Left ventricle myocardium superior (tissue), 1 donor: ENCODE measurements at places on chromosomes 7 and 10. TPM values are rescaled to one million over a fixed set of nuclear protein-coding genes. Genes with fewer than 3 reads are reported as not detected.
A peak's percentile ranks its signal among the peaks of the same experiment; 100 is the strongest.

GRCh38 chr7:55140221-55140940, 121.6 kb downstream of the EGFR start:
- DNase-seq, result peak; percentile 57

- no peak for DNase-seq
These were observed 55.4 kb downstream of the EEPD1 start for GRCh38 chr7:36208426-36208825.

- DNase-seq, result no peak
These were observed 7.1 kb upstream of the IL2RA start for GRCh38 chr10:6069081-6069931.

DNA sequence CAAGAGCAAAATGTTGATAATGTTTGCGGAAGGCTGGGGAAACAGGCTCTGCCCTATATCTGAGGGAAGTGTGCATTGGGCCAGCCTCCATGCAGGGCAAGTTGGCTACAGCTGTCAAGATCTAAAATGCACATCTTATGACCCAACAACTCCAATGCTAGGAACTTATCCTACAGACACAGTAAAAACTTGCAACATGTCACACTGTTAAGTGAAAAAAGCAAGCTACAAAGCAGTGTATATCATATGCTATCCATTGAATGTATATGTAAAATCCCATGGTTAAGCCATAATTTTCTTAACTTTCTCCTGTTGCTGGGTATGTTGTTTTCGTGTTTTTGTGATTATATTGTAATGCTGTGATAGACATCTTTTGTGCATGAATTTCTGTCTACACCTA, 16.3 kb upstream of the KAT6B start:
- DNase-seq, result no peak

- peak; percentile 91 for DNase-seq
These were observed at the start of gene RUFY2 for GRCh38 chr10:68406815-68407548. RUFY2 (minus strand) TSS chr10:68407277; CDS start chr10:68407189, 88 bp downstream.

- no peak for DNase-seq
These were observed 6.5 kb downstream of the FZD8 start for GRCh38 chr10:35635576-35635975.

DNA sequence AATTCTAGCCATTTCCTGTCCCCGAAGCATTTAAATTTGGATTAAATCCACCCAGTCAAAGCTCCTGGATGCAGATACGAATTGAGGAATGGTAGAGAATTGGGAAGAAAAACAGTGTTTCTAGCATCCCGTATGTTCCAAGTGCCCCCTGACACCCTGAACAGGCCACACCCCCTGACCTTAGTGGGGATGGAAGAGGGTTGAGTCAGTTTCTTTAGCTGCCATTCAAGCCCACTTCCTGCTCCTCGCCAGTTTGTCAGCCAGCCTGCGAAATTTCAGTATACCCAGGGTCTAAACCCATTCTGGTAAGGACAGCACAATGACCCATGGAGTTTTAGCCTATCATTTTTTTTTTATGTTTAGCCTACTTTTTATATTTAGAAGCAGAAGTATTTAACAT, 101.1 kb downstream of the PKD1L1 start:
- DNase-seq, result no peak

GRCh38 chr7:69440976-69441375, 157.3 kb upstream of the AUTS2 start:
- DNase-seq, result no peak

GRCh38 chr7:128732521-128733277, 6.5 kb upstream of the CALU start:
- no peak for DNase-seq

DNA sequence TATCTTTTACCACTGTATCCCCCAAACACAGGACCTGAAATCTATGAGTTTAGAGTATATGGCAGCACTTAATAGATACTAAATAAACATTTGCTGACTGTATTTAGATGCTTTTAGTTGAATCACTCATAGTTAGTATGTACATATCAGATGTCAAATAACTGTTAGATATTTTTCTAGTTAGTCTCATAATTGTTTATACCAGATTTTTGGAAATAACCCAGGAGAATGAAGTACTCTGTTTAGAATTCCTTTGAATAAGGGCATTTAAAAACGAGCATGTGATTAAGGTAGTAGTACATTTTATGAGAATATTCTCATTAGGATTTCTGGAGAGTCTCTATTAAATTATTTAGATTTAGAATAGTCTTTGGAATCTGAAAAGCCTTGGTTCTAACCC, 22.3 kb upstream of the ZEB1 start:
- no peak for DNase-seq

DNA sequence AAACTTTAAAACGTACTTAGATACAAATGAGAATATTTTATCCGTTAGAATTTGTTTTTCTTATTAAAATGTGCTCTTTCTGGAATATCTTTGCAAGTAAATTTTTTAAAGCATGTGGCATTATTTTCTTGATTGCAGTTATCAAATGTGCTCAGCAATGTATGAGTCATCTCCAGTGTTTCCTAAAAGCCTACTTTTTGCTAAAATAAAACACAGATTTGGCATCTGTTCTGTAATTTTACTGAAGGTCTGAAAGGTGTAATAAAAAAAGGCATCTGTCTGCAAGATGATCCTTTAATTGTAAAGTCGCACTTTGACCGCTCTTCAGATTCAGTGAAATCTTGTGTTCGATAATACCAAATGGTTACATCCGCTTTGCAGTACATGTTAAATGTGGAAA, 3.4 kb downstream of the GNAT3 start:
- DNase-seq, result no peak

GRCh38 chr7:111265394-111265793, 174.5 kb downstream of the LRRN3 start:
- no peak for DNase-seq

DNA sequence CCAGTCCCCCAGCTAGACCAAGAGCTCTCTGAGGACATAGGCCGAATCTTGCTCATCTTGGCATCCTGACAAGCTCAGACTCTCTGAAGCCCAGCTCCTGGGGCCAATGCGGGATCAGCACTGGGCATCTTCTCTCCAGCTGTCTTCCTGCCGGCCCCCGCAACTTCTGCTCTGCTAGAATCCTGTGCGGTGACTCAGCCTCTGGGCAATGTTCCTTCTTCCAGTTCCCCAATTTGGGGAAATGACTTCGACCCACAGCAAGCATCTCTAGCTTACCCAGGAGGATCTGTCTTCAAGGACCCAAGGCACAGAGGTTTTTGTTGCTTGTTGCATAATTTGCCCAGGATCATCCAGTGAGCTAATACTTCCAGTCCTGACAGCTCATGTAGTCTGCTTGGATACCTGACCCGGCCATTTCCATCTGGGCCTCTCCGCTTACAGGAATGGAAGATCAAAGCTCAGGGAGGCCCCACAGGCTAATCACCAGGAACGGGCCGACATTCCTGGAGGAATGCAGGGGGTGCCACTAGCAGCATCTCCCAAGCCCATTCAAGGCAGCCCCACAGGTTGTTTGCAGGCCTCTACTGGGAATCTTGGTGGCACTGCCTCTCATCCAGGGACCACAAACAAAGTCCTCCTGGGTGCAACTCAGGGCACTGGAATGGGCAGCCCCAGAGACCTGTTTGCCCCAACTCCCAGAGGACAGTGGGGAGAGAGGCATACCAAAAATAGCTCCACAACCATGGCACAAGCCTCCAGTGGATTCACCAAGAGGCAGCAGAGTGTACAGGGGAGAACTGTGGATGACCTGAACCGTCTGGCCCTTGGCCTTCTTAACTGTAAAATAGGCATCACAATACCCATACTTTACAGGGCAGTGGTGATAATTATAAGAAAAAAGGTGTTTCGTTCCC, 151.9 kb downstream of the NEURL1 start:
- peak; percentile 67 for DNase-seq

DNA sequence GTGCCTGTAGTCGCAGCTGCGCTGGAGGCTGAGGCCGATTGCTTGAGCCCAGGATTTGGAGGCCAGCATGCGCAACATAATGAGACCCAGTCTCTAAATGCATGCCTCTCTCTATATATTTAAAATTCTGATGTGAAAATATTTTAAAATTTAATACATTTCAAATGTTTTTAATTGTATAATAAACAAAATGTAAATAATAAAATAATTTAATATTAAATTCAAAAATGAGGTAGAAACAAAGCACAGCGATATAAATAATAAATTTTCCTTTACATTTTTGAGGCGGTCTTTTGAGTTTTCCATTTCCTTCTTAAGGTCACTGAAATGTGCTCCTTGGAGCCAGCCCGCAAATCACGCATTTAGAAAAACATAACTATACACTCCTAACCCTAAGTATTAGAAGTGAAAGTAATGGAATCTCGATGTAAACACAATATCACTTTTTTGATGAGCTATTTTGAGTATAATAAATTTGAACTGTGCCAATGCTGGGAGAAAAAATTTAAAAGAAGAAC, 523 bp upstream of the CDK1 start:
- DNase-seq, result no peak

GRCh38 chr10:20234579-20234978, 418.3 kb downstream of the PLXDC2 start:
- DNase-seq, result no peak

DNA sequence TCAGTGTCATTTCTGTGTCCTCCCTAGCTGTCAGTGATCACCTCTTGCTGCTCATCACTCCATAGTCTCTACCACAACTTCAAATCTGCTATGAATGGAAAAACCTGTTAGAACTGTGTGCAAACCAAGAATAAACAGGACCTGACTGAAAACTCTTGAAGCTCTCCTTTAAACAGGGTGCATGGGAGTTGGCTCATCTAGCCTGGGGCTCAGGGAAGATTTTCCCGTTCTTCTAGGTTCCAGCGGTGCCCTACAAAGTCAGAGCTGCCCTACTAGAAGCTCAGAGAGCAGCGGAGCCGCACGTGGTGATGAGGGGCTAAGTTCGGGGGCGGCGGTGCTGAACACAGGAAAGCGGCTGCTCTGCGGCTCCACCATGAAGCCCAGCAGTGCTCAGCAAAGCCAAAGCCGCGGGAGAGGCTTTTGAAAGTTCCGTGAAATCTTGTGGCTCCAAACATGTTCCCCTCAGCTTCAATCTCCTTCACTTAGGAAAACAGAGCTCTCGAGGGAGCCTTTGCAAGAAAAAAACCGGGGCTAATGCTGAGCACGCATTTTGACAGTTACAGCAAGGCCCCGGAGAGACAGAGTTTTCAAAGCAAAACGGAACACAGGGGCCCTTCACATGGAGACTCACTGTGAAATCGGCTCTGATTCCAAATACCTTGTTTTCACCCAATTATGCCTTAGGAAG, 30.5 kb downstream of the RGS10 start:
- no peak for DNase-seq

DNA sequence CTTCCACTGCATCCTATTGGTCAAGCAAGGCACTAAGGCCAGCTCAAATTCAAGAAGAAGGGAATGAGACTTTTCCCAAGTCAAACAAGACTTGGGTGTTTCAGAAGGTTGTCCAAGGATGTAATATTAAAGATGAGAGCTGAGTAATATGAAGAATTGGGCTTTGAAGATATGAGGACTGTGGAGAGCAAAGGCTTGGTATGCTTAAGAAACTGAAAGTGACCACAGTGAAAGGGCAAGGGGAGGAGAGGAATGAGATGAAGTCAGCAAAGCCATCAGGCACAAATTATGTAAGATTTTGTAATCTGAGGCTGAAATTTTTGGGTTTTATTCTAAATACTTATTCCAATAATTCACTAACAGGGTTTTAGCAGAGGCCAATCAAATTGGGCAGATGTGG, 38.6 kb upstream of the NPY start:
- DNase-seq, result no peak

VIM gene
- total RNA-seq, result 329 TPM

ACADSB gene
- total RNA-seq, result 99.5 TPM

CPEB3 gene
- 18.0 TPM for total RNA-seq

ITGA8 gene
- total RNA-seq, result 0.82 TPM

C10orf143 gene
- 1.3 TPM for total RNA-seq

COL28A1 gene
- total RNA-seq, result 2.7 TPM

COBL gene
- total RNA-seq, result 91.2 TPM

NUDT5 gene
- total RNA-seq, result 9.2 TPM
